M059J (cell line): ENCODE measurements at places on chromosomes 4 and X.

DNA sequence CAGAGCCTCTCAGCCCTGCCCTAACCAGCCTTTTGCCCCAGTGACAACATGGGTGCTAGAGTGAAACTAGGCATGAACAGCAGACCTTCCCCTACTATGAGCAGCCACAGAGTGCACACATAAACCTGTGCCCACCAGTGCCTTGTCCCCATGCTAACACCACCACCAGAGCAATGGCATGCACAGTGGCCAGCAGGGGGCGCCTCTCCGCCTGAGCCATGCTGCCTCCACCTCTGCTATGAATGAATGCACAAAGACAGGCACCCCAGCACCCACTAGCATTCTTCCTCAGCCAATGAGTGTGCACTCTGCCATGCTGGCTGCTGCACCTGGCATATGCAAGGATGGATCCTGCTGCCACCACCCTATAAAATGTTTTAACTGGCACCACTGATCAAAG lies 286.9 kb upstream of the FGF16 start:
- no peak for DNase-seq

GRCh38 chr4:177005674-177006230 lies 213.0 kb upstream of the VEGFC start:
- peak; percentile 96 for DNase-seq

DNA sequence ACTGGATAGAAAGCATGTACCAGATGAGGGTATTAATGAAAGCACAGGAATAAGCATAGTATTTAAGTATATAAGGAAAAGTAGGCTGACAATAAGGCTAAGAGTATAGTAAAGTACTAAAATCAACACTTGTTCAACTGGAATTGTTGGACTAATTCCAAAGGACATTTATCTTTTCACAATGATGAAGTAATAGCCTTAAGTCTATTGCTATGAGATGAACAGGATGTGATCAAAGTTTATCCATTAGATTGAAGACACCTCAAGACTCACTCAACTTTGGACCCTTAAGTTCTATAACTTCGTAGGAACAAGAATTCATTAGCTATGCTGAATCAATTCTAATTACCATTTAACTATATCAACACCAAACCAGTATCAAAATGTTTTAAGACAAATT lies 7.6 kb downstream of the MAD2L1 start:
- no peak for DNase-seq

DNA sequence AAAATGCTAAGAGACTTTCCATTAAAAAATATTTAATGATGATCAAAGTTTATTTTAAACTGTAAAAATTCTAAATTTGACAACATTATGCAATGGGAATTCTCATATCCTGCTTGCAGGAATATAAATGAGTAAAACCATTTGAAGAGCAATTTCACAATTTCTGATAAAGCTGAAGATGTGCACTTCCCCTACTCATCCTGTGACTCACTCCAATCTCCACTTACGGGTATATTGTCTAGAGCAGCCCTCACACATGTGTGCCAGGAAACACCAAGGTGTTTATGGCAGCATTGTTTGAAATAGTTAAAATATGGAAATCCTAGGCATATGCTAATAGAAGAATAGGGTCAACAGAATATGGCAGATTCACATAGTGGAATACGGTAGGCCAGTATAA lies 158.4 kb downstream of the PDHA2 start:
- no peak for DNase-seq

- DNase-seq: no peak
These were observed 10.9 kb downstream of the DCK start for GRCh38 chr4:71004281-71004851.

DNA sequence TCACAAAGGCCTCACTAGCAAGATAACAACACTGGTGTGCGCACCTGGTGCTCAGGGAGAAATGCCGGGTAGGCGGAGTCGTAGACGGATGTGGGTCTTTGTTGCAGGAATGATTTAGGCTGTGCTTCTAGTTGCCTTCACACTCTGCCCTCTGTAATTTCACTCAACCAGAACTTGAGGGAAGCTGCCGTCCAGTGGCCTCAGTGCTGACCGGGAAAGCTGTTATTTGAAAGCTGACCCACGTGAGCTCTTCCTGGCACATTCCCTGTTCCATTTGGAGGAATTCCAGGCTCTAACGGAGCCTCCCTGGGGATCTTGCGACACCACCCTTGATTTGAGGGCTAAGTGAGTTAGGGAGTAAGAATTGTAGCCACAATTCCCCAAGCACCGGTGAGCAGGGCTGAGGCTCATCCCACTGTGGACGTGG lies 15.9 kb downstream of the SH3TC1 start:
- DNase-seq: peak; percentile 59

- no peak for DNase-seq
These were observed 467 bp downstream of the HSD17B11 start for GRCh38 chr4:87390551-87390890.

- no peak for DNase-seq
These were observed 45.7 kb downstream of the MANBA start for GRCh38 chr4:102715057-102715456.

DNA sequence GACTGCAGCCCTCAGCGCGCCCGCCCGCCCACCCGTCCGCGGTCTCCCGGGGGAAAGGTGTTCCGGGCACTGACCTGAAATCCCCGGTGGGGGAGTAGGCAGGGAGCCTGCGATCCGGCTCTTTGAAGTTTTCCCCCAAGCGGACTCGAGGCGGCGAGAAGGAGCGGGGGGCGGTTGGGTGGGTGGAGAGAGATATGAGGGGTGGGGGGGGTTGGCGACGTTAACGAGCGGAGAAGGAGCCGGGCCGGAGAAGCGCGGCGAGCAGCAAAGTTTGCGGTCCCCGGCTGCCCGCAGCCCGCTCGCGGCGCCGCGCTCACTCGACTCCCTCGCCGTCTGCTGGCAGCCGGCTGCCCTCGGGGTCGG lies 636 bp downstream of the BCOR start:
- DNase-seq: peak; percentile 27

- no peak for DNase-seq
These were observed 56.5 kb downstream of the NSD2 start for GRCh38 chr4:1927675-1928074.

DNA sequence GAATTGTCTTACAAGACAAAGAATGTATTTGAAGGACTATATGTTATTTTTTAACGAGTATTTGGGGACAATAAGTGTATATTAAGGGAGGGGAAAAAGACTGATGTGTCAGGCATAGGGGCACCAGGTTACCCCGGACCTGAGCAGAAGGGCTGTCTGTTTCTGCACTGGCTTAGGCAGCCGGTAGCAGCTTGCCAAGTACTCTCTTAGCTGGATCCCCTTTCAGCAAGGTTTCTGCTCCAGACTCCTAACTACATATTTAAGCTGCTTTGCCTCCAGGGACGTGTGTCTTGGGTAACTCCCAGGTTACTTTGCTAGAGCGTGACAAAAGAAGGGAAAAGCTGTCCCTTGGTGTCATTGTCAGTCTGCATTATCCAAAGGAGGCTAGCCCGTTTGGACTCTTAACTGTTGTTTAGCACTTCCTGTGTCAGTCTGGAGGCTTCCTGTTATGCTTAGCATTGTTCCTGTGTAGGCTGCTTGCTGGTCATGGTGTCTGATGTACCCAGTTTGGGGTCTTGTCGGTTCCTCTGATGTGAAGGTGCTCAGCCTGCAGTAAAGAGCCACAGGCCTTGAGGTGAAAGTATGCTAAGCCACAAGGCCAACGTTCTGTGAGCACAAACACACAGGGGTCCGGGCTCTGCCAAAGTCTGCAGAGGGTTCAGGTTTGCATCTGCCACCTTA lies 11.6 kb downstream of the CXCR3 start:
- DNase-seq: no peak

DNA sequence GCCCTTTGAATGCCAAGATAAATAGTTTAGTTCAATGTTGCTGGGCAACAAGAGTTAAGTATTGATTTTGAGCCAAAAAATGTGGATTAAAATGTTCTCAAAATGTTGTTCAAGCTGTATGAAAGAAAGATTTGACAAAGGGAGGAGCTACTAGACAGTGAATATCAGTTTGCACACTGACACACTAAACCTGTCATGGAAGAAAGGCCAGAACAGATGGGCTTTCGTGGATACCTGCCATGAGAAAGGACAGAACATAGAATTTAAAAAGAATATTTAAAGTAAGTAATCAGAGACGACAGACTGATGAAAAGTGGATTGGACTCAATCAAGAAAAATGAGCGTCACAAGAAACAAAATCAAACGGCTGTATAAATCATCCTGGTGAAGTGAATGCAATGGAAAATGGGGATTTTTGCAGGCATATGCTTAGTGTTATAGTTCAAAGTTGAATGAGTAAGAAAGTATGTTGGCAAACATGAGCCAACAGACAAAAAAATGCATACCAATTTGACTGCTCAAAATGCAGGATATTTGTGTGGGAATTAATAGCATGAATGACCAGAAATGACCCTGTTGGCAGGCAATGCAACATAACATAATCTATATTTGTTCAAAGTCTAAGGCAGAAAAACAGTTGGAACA lies 7.4 kb downstream of the PCDH18 start:
- no peak for DNase-seq

DNA sequence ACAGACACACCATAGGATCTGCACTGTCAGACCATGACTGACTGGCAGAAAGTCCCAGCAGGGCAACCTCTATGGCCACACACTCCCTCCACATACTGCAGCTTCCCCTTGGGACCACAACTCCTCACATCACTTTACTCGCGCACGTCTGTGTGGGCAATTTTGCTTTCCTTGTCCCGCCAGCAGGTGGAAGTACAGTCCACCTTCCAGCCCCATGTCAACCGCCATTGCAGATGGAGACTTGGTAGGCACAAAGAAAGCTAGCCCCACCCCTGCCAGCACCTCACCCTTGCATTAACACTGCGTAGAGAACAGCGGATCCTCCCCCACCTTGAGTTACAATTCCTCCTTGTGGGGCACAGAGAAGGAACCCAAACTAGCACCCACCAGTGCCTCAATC lies 74.4 kb upstream of the NAP1L2 start:
- DNase-seq: no peak

- DNase-seq: no peak
These were observed 25.5 kb downstream of the WDFY3 start for GRCh38 chr4:84940960-84941359.

DNA sequence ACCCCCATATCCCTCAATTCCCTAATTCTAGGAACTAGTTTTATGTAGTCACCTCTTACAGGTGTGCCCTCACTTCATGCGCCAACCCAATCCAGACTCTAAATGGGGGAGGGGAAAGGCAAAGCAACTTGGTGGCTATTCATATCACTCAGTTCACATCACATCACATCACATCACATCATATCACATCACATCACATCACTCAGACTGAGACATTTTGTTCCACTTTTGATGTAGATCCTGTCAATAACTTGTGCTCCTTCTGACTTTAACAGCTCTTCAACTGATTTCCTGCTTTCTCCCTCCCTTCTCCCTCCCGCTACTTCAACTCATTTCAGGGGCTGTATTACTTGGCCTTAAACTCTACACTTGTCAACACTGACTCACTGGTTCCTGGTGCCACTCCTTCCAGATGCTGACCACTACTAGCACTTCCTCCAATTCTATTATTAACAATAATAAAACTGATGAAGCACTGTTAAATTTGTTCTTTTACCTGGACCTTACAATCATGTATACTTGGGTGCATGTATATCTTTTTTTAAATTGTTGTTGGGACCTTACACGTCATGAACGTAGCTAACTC lies 29.1 kb upstream of the PLS3 start:
- peak; percentile 64 for DNase-seq

- DNase-seq: no peak
These were observed 4.6 kb downstream of the RNF175 start for GRCh38 chr4:153755186-153755585.

DNA sequence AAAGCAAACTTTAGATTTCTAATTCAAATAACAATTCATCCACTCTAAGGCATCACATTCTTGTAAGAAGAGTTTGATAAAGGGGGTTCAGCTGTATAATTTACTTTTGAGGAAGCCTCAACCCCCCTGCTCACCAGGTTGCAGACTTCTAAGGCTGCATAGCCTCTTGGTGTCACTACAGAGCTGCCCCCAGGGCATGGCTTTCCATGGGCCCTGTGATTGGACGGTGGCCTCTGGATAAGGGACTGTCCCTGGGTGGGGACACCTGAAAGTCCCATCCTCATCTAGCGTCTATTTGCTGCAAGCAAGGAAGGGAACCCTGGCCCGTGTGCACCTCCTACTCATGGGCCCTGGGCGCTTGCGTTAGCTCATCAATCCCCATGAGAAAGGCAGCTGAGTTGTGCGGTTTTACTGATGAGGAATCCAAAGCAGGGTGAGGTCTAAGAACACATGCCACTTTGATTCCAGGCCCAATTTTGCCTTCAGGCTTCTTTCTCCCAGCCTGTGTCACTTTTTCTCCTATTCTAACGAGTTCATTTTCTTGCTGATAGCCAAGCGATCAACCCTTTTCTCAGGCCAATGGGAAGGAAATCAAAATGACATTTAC lies 51.8 kb downstream of the SCML1 start:
- DNase-seq: no peak

DNA sequence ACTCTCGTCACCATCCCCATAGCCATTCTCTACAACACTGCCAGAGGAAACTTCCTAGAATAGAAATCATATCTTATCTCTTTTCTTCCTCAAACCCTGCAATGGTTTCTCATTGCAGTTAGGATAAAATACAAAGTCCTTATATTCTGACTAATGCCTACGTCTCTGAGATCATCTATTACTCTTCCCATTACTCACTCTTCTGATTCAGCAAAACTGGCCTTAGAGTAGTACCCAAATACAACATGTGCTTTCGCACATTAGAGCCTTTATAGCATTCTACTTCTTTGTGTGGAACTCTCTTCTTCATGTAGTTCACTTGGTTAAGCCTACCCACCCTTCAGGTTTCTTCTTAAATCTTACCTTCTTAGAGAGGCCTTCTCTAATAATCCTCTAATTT lies 28.0 kb downstream of the LHFPL1 start:
- peak; percentile 60 for DNase-seq

- DNase-seq: no peak
These were observed at the start of gene PRKX for GRCh38 chrX:3713225-3713936. TSS of gene PRKX (minus strand) at chrX:3713649. CDS start at chrX:3713253, 396 bp downstream.

DNA sequence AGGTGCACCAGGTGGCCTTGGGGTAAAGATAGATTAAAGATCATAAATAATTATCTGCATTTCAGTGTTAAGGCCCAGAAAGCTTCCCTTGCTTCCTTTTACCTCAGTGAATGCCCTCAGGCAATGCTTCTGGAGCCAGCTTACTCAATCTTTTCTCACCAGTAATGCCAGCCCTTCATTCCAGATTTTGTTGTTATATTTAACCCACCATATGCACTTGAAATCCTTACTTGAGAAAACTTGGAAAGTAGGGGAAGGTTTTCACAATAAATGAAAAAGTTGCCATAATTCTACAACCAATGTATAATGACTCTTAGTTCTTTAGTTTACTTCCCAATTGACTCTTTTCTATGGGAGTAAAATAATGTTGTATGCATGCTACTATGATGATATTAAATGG lies 17.1 kb upstream of the PBDC1 start:
- peak; percentile 36 for DNase-seq

DNA sequence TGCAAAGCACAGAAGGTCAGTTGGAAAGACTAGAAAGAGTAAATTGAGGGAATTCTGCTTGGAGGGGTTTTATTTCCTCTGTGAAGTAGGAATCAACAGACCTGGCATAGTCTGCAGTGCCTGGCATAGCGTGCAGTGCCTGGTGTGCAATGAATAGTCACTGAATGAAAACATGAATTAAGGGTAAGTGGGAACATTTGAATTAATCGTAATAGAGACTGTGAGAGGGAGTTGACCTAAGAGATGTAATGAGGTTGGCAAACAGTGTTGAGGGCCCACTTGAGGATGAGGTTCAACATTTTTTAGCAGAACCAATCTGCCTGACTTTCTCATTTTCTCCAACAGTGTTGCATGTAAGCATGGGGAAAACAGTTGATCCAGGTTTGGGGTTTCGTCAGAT lies 377.2 kb upstream of the FTHL17 start:
- DNase-seq: no peak

- DNase-seq: no peak
These were observed 34.7 kb upstream of the SPON2 start for GRCh38 chr4:1207157-1207470.

- DNase-seq: no peak
These were observed 272.6 kb downstream of the TRIML1 start for GRCh38 chr4:188411805-188412204.
